ENCODE measurements at places on chromosomes 11 and 22.

DNA sequence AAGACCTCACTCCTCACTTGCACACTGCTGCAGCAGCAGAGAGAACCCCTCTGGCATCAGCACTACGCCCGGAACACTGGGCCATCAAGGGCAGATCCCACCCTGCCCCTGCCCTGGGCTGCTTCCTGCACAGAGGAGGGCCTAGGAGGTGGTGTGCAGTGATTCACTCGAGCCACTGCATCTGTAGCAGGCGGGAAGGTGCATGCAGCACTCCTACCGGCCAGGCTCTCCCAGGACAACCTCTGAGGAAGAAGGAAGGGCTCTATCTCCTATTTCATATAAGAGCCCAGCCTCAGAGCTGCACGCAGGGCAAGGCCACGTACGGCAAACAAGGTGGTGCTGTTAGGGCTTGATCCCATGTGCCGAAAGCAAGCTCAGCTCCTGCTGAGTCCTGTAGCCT is 14.2 kb downstream of the RANGAP1 start:
- DNase-seq, result no peak

DNA sequence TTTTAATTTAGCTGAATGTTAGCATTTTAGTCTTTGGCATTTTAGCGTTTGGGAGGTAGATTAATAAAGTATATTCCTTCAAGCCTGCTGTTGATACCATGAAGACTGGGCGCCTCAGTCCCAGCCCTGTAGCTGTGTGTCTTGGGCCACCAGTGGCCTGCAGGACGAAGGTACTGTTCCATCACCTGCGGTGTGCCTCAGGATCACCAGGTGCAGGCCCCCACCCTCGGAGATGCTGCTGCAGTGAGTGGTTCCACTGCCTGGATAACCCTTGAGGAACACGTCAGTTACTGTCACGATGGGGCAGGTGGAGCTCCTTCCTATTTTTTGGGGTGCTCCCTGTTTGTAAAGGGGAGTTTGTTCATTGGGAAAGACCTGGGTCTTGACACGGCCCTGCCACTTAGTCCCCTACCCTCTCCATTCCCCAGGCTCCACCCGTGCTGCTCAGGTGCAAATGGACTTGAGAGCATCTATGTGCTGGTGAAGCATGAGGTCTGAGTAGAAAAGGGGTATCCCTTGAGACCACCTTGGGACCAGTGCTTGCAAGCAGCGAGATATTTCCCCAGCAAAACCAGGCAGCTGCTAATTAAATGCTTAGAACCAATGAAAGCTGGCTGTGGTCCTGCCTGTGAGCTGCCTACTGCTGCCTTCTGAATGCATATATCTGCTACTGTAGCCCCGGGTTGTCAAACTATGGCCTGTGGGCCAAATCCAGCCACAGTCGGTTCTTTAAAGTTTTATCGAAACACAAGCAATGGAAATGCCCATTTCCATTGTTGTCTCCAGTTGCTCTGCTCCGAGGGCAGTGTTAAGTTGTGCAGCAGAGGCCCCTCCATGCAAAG is 28.7 kb downstream of the INCENP start:
- DNase-seq, result no peak

DNA sequence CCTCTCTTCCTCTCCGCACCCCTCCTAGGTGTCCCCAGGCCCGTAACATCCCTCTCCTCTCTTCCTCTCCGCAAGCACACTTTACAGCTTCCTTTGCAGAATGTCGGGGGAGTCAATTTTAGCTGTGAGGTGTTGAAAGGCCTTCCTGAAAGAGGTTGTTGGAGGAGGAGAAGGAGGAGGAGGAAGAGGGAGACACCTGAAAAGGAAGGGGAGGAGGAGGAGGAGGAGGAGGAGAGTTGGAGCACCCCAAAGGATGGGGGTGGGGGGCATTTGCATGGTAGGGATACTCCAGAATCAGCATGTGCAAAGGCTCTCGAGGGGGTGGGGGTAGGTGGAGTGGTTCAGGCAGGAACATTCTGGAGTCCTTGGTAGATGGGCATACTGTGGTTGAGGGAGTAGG is 1045.1 kb downstream of the TBC1D22A start:
- no peak for DNase-seq

DNA sequence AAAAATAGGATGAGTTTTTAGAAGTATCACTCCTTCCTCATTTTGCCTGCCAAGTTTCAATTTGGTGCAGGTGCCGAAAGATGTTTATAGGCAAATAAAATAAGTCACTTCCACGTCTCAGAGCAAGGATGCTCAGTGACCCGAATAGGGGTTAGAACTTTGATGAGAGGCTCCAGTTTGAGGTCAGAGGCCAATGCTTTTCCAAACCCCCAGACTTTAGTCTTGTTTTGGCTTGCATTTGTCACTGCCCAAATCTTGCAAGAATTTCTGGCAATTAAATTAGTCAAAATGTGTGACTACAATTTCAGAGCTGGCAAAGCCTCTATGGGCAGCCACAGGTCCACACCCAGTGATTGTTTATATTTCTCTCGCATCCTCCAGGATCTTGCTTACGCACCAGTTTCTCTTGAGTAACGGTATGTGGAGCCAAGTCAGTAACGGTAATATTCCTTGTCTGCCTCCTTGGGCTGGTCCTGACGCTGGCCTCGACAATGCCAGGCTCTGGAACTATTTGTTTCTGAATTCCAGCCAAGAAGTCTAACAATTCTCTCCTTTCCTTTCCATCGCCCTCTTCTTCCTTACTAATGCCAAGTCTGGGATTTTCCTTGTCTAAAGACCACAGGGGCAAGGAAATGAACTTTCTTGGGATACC is 9.9 kb upstream of the NUP160 start:
- peak; percentile 5 for DNase-seq

DNA sequence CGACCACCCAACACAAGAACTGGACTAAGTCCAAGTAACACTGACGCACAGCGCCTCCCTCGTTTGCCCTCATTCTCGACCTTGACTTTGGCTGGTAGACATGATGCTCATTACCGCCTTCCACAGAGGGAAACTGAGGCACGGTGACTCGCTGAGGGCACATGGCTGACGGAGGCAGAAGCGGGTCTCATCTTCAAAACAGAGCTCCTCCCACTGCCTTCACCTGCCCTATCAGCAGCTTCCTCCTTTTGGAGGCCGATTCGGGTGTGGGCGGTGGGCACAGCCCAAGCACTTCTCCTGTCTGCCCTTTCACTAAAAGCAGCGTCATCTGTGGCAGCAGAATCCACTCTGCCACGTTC is 2.0 kb upstream of the KMT5B start:
- DNase-seq, result no peak

- DNase-seq, result peak; percentile 78
Observed at GRCh38 chr22:31055635-31056159, 25.4 kb upstream of the SMTN start.

- peak; percentile 10 for DNase-seq
Observed at GRCh38 chr11:128715691-128716561, 22.1 kb downstream of the FLI1 start.

- no peak for DNase-seq
Observed at GRCh38 chr22:30627471-30627870, 8.1 kb upstream of the SLC35E4 start.

- peak; percentile 60 for DNase-seq
Observed at GRCh38 chr11:2741377-2742131, 41.8 kb upstream of the KCNQ1OT1 start.

Measured in RCC 7860 (cell line).